ELF-1 (cell line): ENCODE measurements at places on chromosomes 5 and 9.

GRCh38 chr9:131554087-131554842, 8.9 kb downstream of the PRRT1B start:
- peak; percentile 41 for DNase-seq

- DNase-seq = peak; percentile 76
These were observed 11.4 kb upstream of the ASS1 start for GRCh38 chr9:130433168-130433946.

DNA sequence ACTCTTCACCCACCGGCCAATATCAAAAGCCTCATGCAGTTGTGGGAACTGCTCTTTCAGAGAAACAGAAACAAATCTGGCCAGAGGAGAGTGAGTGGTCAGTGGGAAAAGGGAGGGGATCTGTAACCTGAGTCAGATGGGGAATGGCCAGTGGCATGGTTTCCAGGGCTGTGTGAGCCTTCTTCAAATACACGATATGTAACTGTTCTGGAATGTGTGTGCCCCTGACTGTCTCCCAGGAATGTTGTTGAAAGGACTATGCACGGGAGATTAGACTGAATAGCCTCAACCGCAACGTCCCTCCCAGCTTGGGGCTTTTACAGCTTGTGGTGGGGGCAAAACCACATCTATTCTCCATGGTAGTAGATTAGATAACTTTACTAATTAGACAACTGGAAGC, 60.8 kb downstream of the SH3TC2 start:
- DNase-seq = peak; percentile 92

GRCh38 chr5:153711755-153712154, 221.3 kb downstream of the GRIA1 start:
- no peak for DNase-seq

DNA sequence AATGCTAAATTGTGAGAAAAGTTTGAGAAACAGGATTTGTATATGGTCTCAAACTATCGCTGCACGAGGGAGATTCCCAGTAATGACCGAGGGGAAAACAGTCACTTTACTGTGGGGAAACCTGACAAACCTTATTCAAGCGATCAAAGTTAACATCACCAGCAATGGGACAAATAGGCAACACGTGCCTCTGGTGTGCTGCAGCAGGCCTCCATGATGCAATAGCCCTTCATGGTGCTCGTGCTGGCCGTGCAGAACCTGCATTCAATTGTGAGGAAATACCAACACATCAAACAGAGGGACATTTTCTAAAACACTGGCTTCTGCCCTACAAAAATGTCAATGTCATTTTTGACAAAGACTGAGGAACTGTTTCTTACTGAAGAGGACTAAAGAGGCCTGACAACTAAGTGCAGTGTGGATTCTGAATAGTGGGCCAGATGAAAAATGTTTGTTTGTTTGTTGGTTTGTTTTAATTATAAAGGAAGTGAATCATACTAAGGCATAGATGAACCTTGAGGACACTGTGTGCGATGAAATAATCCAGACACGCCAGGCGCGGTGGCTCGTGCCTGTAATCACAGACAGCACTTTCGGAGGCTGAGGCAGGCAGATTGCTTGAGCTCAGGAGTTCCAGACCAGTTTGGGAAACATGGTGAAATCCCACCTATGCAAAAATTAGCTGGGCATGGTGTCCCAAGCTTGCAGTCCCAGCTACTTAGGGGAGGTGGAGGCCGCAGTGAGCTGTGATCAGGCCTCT, 17.6 kb upstream of the MARCHF6 start:
- peak; percentile 12 for DNase-seq
